ENCODE measurements at places on chromosomes 3 and 15. TPM values are rescaled to one million over a fixed set of nuclear protein-coding genes. Genes with fewer than 3 reads are reported as not detected.

DNA sequence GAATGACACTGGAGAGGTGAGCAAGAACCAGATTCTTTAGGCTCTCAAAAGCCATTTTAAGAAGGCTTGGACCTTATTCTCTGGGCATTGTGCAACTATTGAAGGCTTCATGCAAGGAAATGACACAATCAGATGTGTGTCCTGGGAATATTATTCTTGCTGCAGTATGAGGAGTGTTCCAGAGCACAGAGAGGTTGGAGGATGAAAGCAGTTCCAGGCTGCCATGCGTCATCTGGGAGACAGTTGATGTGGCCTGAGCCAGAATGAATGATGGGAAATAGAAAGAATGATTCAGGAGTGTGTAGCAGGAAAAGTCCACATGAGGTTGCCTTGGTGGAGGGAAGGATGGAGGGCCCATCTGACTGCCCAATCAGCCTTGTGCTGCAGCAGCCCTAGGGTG, 123.1 kb downstream of the CHCHD6 start:
- no peak for DNase-seq

- no peak for DNase-seq
Measured at GRCh38 chr3:142858043-142858442, 30.8 kb downstream of the PCOLCE2 start.

GRCh38 chr3:120678331-120678947, 3.6 kb downstream of the HGD start:
- no peak for DNase-seq

The OXTR gene
- total RNA-seq, result 0.59 TPM

The THSD4 gene
- total RNA-seq, result 24.3 TPM

Data from skin of body (tissue), 3 donors.